ENCODE measurements at places on chromosomes 2 and 18.
A peak's percentile ranks its signal among the peaks of the same experiment; 100 is the strongest.

DNA sequence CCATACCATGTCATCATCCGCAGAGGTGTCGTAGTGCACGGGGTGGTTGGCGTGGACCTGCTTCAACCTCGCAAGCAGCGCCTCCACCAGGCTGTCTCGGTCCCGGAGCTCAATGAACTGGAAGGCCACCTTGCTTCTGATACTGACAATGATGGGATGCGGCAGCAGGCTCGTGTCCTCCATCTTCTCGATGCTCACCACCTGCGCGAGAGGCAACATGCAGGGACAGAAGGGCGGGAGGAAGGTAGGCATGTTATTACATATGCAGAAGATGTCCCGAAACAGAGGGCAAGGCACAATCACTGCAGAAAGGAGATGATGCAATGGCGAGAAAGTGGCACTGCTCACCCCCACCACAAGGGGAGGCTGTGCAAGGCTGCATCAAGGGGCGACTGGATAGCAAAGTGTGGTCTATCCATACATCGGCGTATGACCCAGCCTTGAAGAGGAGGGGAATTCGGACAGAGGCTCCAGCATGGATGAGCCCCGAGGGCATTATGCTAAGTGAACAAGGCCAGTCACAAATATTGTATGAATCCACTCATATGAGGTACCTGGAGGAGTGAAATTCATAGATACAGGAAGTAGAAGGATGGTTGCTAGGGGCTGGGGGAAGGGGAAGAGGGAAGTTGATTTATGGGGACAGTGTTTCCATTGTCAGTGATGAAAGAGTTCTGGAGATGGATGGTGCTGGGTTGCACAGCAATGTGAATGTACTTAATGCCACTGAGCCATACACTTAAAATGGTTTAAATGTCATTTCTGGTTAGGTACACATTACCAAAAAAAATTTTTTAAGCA, 36.6 kb downstream of the RPL31 start:
- peak; percentile 50 for DNase-seq

DNA sequence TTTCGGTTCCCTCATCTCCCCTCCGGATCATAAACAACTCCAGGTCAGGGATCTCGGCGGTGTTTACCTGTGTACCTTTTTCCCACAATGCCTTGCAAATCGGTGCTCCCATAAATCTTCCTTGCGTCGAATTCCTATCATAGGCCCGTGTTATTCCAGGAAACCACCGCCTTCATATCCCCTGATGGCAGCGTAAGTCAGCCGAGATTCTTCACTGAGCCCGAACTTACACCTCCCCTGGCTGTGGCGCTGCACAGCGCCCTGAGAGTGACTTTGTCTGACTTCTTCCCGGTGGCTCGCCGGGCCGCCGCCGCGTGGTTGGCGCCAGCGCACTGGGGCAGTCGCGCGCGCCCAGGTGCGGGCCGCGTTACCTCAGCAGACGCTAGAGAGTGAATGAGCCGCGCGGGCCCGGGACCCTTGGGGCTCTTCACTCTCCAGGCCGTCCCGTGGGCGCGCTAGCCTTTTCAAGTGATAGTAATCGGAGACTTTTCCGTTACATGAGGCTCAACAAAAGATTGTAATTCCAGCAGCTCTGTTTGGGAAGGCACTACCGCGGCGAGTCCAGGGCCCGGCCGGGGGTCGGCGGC, 101.6 kb downstream of the SPTBN1 start:
- no peak for DNase-seq

- DNase-seq: no peak
These were observed 171.1 kb upstream of the RBMS1 start for GRCh38 chr2:160664603-160665140.

- DNase-seq: no peak
These were observed 5.8 kb downstream of the DLX2 start for GRCh38 chr2:172096626-172097547.

DNA sequence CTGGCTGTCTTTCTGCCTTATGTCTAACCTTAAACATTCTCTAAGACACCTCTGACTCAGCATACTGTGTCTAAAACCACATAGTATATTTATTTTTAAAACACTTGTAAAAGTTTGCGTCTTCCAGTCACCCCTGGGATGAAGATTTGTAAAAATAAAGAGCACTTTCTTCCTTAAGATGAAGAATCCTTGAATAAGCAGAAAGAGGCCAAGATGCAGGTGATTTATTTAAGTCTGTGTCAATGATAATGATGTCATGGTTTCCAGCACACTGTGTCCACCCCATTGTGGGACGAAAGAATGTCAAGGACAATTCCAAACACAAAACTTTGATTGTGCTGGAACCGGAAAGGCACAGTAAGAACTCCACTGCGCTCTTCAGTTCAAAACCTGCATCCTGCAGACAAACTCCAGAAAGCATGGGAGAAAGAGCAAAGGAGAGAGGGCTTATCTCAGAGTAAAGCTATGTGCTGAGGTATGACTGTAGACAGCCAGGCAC, 92.9 kb downstream of the ZEB2 start:
- DNase-seq: no peak

DNA sequence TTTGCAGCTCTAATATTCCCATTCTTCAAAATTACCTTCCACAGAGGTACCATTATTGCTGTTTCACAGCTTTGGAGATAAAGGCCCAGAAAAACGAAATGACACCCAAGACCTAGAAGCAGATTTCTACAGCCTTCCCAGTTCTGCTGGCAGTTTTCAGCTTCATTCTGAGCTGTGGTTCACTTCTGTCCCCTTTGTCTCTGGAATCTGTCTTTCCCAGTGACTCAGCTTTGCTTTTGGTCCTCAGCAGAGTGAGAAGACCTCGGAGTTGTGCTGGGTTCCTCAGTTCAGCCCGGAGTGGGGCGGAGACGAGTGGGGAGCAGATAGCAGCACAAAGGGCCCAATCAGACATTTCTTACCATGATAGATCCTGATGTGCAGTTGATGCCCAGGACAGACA, 180.7 kb upstream of the CXCR4 start:
- DNase-seq: no peak

DNA sequence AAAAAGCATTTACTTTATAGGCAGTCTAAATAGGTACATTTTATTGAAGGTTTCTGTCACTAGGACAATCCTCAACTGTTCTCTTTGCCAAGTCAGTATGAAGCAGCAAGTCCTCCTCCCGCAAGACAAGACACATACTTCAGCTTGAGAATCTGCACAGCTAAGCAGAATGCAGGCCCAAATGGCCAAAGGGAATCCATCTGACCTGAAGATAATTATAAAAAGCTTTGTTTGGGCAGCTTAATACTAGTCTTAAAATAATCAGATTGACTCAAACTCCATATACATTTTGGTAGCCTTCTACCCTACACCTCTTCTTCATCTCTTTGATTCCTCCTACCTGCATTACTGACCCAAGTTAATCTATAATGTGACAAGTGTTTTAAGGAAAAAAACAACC, 1.8 kb downstream of the LANCL1 start:
- DNase-seq: no peak

DNA sequence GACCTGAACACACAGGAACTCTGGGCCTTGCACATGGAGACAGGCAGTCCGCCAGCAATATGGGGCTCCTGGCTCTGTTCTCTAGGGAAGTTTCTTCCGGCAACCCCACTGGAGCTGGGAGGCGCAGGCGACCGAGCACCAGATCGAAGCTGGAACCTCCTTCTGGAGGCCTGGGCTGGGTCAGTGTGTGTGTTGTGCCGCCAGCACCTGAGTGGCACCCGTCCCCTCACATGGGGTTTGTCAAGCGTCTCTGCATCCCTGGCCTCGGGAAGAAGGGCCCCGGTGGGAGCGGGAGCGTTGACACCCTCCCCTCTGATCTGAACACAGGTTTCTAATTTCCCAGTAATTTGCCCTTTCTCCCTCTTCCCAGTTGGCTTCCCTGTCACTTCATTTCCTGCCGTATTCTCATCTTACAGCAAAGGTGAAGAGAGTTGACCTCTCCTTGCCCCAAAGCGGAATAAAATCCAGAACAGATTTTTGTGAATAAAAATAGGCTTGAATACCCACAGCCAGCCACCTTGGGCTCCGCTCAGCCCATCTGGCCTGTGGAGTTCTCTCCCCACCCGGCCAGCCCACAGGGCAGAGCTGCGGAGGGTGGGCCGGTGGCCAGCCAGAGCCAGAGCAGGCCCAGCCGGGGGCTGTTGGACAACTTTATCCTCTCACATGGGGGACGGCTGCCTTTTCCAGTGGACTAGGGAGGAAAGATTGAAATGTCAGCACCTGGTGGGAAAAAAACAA, 85.9 kb downstream of the APOB start:
- no peak for DNase-seq

DNA sequence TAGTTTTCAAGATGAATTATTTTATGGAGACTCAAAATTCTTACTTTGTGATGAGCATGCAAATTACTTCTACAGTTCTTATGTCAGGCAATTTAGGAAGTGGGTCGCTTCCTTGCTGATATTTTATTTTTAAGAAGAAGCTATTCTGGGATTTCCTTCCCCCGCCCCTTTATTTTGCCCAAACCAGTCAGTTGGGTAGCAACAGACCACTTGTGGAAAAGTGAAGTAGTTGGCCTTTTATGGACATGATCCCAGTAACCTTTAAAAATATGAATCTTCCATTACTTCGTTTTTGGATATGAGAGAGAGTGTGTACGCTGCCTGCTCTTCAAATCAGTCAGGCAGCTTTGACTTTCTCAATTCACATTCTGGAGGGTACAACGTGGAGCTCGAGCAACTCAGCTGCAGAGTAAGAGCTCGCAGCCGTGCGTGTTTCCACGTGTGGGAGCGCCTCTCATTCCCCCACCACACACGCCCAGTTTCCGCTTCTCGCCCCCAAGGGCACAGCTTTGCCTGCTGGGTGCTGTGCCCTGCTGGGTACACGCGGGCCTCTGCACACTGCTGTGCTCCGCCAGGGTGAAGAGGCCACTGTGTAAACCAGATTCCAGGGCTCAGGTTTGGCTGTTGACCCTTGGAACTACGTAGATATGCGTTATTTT, 92.6 kb downstream of the ITGB1BP1 start:
- peak; percentile 44 for DNase-seq

- no peak for DNase-seq
These were observed 109.9 kb upstream of the DTNA start for GRCh38 chr18:34600158-34600557.

DNA sequence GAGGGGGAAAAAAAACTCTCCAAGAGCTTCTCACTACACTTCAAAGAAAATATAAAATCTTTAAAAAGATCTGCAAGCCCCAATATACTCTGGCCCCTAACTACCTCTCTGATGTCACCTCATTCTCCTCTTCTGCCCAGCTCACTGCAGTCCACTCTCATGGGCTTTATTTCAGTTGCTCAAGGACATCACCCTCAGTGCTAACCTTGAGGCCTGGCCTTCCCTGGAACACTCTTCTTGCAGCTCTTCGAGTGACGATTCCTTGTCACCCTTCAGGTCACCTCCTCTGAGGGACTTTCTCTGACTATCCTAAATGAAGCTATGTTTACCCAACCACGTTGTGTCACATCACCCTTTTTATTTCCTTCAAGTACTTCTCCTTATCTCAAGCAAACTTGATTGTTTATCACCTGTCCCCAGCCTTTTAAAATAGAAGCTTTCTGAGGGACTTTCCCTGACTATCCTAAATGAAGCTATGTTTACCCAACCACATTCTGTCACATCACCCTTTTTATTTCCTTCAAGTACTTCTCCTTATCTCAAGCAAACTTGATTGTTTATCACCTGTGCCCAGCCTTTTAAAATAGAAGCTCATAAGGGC, 10.4 kb downstream of the RTTN start:
- no peak for DNase-seq

- DNase-seq: no peak
These were observed 35.7 kb downstream of the CELF4 start for GRCh38 chr18:37529863-37530262.

DNA sequence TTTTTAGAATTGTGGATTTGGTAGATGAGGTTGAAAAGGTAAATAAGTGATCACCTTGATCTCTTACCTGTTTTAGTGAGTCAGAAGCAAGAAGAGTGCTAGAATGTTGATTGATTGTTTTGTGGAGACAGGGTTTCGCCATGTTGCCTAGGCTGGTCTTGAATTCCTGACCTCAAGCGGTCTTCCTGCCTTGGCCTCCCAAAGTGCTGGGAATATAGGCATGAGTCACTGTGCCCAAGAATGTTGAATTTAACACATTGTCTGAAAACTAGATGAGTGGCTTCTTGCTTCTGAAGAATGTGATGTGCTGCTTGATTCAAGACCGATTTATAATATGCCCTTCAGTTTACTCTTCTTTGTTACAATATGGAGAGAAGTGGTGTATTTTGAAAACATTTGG, 121.3 kb downstream of the FMNL2 start:
- no peak for DNase-seq

- peak; percentile 88 for DNase-seq
These were observed 88.2 kb downstream of the PLB1 start for GRCh38 chr2:28583899-28584553.

GRCh38 chr18:22052405-22053105, 116.8 kb upstream of the GATA6 start:
- DNase-seq: no peak

- DNase-seq: no peak
These were observed 25.3 kb downstream of the MYO1B start for GRCh38 chr2:191270306-191271161.

DNA sequence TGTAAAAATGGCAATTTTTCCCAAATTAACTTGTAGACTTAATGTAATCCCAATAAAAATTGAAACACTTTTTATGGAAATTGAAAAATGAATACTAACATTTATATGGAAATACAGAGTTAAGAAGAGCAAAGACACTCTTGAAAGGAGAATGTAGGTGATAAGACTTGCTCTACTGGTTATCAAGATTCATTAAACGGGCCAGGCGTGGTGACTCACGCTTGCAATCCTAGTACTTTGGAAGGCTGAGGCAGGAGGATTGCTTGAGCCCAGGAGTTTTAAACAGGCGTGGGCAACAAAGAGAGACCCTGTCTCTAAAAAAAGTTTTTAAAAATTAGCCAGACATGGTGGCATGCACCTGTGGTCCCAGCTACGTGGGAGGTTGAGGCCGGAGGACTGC, 29.5 kb upstream of the ZNF396 start:
- DNase-seq: no peak

DNA sequence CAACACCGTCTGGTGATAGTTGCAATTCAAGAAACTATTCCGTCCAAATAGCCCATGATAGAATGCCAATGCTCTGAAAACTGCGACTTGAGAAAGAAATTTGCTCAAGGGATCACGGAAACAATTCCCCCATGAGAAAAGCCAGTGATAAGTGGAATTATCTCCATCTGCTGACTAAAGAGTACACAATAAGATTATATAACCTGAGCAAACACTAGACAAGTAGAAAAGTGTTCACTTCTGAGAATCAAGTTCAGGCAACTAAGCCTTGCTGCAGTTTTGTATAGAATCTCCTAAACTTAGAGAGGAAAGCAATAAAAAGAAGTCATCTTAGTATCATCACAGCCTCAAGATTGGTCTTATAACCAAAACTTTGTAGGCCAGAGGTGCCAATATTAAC, 336.3 kb upstream of the NRXN1 start:
- no peak for DNase-seq

GRCh38 chr2:223549215-223549614, 52.9 kb downstream of the SCG2 start:
- no peak for DNase-seq

DNA sequence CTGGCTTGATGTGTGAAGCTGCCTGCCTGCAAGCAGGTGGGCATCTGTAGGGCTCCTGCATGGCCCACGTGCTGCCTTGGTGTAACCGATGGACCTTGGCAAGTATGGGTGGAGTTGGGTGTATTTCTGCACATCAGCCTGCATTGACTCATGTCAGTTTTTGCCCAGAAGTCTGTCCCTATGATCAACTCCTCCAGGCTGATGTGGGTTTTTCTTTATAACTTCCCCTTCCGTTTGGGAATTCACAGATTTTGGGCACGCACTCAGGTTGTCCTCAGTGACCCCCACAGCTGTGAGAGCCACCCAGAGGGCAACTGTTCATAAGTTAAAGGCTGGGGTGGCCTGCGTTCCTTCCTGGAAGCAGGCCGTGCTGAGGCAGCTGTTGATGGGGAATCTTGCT, 123.3 kb downstream of the NCK2 start:
- DNase-seq: peak; percentile 73

All from suppressor macrophage (primary cell).